Stimulated activated CD4-positive, alpha-beta T cell treated with anti-CD3 and anti-CD28 coated beads, Interleukin-4, amount 100 ng/mL, for 4 hours (primary cell): ENCODE measurements at places on chromosomes 4 and X.

DNA sequence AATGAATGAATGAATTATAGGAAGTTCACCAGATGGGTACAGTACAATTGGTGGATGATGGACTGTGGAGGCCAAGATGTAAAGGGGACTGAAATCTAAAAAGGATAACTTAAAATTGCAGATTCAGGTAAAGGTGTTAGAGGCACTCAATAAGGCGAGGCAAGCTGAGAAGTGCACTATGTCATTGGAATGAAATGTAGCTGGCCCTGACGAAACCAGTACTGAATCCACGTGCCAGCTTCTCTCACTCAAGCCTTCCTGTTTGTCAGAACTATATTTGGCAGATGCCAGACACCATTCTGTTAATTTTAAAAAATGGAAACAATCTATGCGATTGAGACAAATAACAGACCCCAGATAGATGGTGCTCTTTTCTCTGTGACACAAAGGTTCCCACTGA is 1039.1 kb upstream of the TENM3 start:
- DNase-seq: no peak

- peak; percentile 33 for DNase-seq
Observed at GRCh38 chr4:15755321-15756155, 22.6 kb upstream of the CD38 start.

- no peak for DNase-seq
Observed at GRCh38 chrX:53155512-53156206, 61.7 kb downstream of the KANTR start.

DNA sequence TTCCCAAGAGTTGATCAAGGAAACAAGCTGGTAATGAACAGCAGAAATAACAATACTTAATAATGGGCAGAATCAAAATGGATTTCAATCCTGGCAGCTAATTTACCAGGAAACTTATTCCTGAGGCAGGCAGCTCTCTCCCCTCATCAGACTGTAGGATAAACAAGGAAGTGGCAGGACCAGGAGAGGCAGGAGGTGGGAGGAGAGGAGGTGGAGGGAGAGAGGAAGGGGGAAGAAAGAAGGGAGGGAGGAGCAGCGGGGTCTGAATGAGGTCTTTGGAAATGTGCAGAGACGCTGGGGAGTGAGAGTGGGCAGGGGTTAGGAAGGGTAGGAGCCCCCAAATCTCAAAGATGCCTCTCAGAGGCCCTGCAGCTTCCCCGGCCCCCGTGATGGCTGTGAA is 231.5 kb downstream of the BCOR start:
- DNase-seq: no peak

DNA sequence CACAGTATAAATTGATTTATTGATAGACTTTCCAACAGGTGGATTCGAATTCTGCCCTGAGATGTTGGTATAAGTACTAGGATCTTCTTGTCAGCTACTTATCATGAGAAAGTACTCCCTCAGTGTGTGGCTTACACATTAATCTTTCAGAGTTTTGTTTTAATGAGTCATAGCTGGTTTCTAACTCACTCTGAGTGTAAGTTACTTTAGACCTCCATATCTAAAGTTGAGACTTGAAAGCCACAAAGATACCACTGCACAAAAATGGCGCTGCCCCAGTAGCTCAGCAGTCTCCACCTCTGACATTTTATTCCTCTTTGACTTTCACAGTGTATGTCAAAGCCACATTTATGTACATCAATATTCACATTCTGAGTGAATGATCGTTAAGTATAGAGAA is 318.5 kb downstream of the ARAP2 start:
- no peak for DNase-seq

- no peak for DNase-seq
Observed at GRCh38 chr4:37749398-37749988, 63.3 kb upstream of the RELL1 start.

- DNase-seq: no peak
Observed at GRCh38 chr4:124803641-124804040, 91.1 kb upstream of the ANKRD50 start.

DNA sequence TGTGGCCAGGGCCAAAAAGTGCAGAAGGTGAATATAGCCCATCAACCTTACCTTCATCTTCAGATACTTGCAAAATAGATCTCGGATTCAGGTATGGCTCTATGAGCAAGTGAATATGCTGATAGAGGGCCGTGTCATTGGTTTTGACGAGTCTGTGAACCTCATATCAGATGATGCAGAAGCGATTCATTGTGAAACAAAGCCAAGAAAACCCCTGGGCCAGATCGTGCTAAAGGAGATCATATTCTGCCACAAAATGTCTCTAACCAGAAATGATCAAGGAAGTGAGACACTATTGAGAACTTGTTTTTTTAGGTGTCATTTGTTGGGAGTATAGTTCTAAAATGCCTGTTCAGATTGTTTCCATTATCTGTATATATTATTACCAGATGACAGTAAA is 48.3 kb downstream of the PDK3 start:
- DNase-seq: no peak

GRCh38 chr4:124409044-124409443 is 303.5 kb downstream of the ANKRD50 start:
- no peak for DNase-seq

DNA sequence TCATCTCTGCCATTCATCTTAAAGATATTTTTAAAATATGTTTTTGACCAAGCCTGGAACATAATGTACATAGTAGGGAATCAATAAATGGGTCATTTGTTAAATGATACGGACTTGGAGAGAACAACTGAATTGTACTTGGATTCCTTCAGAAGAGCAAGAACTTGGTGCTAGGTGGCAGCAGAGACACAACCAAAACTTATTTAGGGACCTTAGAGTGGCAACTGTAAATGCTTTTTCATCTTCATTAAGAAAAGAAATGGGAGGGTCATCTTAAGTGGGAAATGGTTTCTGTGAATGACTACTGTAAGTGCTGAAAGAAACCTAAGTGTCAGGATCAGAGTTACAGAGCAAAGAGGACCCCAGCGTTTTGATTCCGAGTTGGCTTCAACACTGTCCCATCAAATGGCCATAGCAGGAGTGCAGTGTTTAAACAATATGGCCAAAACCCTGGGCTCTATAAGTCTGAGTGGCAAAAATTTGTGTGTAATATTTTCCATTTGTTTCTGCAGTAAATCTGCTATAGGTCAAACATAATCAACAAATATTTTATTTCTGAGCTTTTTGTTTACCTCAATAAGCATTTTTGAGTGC is 213.6 kb downstream of the PALLD start:
- no peak for DNase-seq

GRCh38 chrX:30714138-30714537 is 60.9 kb downstream of the GK start:
- no peak for DNase-seq

GRCh38 chr4:48028696-48029095 is 12.1 kb downstream of the NIPAL1 start:
- no peak for DNase-seq

DNA sequence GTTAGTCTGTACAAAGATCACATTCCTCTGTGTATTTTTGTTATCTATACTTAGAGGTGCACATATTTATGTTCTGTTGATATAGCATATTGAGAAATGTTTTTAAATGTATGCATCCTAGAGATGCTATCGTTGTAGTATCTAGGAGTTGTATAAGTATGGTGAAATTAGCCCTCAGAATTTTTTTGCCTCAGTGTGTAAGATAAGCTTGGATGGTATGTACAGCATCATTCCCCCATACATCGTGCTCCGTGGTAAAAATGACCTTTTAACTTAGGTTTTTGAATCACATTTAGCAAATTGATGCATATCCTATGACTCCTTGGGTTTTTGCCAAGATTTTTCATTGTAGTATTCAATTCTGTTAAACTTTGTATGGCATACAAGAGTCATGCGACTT is 113.5 kb downstream of the RPA4 start:
- DNase-seq: no peak

- no peak for DNase-seq
Observed at GRCh38 chr4:38872620-38873019, 5.0 kb downstream of the FAM114A1 start.

DNA sequence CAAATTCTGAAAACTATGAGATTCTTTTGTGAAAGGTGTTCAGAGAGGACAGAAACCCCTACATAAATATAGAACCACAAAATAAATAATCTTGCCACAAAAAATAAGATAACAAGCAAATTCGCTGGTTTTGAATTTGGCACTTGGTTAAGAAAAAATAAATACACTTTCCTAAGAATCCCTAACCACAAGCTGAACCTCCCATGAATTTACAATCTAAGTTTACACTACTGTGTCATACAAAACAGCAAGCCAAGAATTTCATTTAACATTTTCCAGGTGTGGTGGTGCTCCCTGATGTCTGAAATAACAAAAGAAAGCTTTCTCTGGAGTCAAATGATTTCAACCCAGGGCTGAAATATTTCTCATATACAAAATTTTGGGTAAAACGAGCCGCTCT is 121.0 kb downstream of the KCNIP4 start:
- DNase-seq: no peak

- no peak for DNase-seq
Observed at GRCh38 chrX:134396174-134396573, 63.8 kb upstream of the HPRT1 start.

- DNase-seq: no peak
Observed at GRCh38 chr4:123109139-123109538, 186.7 kb upstream of the NUDT6 start.

GRCh38 chr4:151604238-151604637 is 156.6 kb downstream of the GATB start:
- no peak for DNase-seq

- no peak for DNase-seq
Observed at GRCh38 chr4:72886602-72887001, 182.9 kb downstream of the COX18 start.

DNA sequence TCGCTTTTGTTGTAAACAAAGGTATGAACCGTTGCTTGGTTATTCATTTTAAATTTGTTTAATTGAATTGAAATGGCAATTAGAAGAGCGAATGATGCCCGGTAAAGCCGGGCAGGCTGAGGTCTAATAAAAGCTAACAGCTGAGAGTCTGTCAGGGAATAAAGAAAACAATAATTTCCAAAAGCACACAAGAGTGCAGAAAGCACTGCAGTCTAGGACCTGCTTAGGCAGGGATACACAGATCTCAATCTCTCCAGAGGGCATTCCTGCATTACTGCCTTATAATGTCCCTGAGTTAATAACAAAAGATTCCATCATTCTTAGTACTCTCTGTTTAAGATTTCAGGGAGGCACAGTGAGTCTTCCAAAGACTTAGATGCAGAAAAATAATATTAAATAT is 27.6 kb upstream of the EMCN start:
- no peak for DNase-seq

DNA sequence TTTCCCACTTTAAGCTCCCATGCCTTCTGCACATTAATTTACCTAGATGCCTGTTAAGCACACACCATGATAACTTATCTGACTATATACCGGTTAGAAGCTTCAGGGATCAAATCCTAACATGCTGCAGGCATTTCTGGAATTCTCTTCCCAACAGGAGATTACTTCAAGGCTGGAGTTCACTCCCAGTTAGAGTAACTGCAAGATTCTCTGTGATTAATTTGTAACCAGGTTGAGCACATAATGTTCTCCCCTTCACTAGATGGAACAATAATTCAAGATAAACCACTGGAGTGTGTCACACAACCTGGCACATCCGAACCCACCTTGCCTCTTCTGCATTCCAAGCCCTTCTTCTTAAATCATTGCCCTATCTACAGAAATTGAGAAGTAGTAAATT is 11.8 kb upstream of the UGT2A3 start:
- DNase-seq: no peak

GRCh38 chr4:123701131-123701575 is 304.6 kb downstream of the SPRY1 start:
- no peak for DNase-seq

DNA sequence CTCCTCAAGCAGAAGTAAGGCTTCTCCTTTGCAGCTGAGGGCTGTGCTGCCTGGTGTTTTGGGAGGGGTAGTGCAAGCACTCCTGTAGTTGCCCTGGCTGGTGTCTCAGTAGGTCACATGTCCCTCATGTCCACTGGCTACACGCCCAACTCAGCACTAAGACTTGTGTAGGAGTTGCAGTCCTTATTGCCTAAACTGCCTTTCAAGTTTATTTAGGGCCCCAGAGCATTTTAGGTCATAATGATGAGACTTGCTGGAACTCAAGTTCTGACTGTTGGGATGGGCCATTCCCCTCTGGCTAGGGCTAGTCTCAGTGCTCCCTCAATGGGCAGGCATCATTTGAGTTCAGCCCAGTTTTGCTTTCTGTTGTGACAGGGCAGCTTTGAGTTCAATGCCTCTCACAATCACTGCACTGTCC is 44.1 kb downstream of the PPM1K start:
- DNase-seq: no peak

- no peak for DNase-seq
Observed at GRCh38 chr4:99305638-99306400, 15.0 kb upstream of the ADH1A start.

- DNase-seq: no peak
Observed at GRCh38 chr4:117137145-117137544, 51.8 kb upstream of the TRAM1L1 start.

DNA sequence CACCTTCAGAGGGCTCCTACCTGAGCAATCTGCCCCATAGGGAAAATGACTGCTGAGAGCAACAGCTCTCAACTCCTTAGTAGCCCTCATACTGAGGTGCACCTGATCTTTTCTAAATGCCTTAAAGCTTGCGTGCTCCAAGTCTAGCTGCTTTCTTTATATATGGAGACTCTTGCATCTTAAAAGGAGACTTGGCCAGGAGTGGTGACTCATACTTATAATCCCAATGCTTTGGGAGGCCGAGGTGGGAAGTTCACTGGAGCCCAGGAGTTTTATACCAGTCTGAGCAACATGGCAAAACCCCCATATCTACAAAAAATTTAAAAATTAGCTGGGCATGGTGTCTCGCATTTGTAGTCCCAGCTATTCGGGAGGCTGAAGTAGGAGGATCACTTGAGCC is 78.1 kb upstream of the TRIM2 start:
- DNase-seq: no peak

- DNase-seq: no peak
Observed at GRCh38 chr4:140635606-140636005, 66.8 kb upstream of the UCP1 start.

GRCh38 chr4:56640621-56641493 is 40.2 kb downstream of the HOPX start:
- DNase-seq: no peak

DNA sequence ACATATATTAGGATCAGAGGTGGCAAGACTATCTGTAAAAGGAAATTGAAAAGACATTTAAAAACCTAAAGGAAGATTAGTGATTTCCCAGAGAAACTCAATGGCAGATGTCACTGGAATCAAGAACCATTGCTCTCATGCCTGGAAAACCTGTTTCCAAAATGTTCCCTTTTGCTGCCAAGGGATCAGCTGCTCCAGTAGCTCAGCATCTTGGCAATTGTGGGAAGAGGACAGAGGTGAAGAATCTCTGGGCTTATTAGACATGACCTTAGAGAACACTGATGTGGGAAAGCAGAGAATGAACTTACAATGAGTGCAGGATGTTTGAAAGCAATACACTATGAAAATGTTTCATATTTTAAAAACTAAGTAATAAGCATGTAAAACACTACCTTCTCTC is 98.3 kb downstream of the SHROOM3 start:
- no peak for DNase-seq
